ENCODE measurements at places on chromosomes 12 and 14.

GRCh38 chr14:100037353-100037752, 27.9 kb upstream of the EVL start:
- peaks cover 5% of the 10 kb centered on the region for H3K4me1 ChIP-seq
- no peaks in the 10 kb centered on the region for H3K36me3 ChIP-seq
- no peaks in the 10 kb centered on the region for H3K27me3 ChIP-seq
- H3K4me3 ChIP-seq = no peak overlapping the region

DNA sequence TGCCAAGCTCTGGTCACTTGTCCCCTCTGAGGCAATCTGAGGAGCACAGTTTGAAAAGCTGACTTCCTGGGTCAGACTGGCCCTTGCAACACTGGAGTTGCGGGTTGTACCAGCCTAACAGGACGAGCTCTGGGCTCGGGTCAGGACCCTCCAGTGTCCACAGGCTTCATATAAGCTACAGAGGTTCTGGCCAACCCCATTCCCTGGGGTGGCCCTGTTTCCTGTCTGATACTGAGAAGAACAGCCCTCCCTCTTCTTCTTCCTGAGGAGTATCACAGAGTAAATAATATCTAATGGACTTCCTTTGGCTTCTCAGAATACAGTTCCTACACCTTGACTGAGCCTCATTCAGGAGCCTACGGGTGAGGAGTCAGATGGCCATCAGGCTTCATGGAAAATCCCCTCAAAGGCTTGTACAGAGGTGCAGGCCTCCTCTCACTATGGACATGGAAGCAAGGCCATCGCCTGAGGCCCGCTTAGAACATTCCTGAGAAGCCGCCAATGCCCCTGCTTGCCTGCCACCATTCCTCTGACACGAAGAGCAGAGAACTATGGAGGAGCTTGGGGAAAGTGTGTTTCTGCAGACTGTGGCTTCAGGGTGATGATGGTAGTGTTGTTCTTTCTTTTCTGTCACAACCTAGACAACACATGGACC, 28.5 kb upstream of the ANO2 start:
- no peaks in the 10 kb centered on the region for H3K27me3 ChIP-seq
- no peak overlapping the region for H3K4me3 ChIP-seq
- no peaks in the 10 kb centered on the region for H3K36me3 ChIP-seq
- H3K27ac ChIP-seq = no peak overlapping the region
- no peak for DNase-seq

DNA sequence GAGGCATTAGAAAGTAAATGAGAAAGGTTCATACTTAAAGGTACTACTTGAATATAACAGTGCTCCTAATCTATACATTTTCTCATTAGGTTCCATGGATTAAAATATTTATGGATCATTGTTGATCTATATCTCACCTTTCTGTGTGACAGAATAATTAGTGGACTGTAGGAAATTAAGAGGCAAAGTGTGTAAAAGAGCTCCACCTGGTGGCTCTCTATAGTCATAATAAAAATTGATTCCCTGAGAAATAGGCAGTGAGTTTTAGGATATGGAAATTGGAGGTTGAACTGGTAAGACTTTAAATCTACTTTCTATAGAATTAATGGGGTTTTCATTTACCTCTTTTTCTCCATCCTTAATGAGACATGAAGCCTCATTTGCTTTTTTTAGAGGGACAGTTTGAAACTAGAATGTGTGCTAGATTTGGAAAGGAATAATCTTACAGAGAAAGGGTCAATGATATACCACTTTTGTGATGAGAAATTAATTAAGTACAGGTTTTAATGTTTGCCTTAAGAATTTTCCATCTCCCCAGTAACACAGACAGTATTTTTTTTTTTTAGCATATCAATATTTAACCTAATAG, 11.8 kb upstream of the DERA start:
- no peak overlapping the region for H3K27ac ChIP-seq
- H3K36me3 ChIP-seq = peaks cover 62% of the 10 kb centered on the region
- H3K4me3 ChIP-seq = no peak overlapping the region
- H3K4me1 ChIP-seq = no peaks in the 10 kb centered on the region
- H3K27me3 ChIP-seq = no peaks in the 10 kb centered on the region
- no peak for DNase-seq

DNA sequence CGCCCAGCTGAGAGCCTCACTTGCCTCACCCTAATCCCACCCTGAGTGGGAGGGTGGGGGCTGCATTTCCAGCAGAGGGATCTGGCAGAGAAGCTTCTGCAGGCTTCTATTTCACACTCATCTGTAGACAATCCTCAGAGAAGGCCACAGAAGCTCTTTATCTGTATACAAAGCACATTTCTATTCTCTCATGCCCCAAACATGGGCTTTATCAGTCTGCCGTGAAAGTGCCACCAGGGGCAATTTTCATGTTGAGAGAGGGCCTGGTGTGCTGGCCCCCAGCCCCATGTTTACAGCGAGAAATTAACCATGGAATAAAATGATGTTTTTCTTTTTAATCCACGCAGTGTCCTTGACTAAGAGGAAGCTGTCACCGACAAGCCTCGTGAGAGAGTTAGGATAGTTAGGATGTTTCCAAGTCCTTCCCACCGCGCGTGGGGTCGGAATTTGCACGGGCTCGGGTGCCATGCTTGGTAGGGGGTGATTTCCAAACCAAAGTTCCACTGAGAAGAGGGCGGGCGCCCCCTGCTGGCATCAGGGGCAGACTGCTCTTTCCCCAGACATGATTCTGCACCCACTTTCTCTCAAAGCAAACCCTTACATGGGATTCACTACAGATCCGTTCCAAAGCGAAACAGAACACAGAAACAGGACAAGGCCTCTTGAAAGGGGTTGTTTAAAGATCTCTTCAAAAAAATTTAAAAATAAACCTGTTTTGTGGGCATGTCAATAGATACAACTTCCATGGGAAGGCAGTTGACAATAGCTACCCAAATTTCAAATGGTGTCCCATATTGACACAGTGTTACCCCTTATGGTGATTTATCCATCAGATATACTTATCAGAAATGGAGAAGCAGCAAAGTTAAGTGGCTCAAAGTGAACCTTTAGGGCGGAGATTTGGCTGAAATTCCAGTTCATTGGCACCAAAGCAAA, 19.4 kb downstream of the BDKRB1 start:
- H3K36me3 ChIP-seq = no peaks in the 10 kb centered on the region
- H3K4me3 ChIP-seq = no peak overlapping the region
- peak overlapping the region; percentile 51 for H3K27ac ChIP-seq
- peaks cover 13% of the 10 kb centered on the region for H3K4me1 ChIP-seq

GRCh38 chr12:109377139-109377685, 29.5 kb downstream of the MYO1H start:
- no peaks in the 10 kb centered on the region for H3K4me1 ChIP-seq
- no peak overlapping the region for H3K27ac ChIP-seq
- H3K27me3 ChIP-seq = no peaks in the 10 kb centered on the region
- DNase-seq = no peak

DNA sequence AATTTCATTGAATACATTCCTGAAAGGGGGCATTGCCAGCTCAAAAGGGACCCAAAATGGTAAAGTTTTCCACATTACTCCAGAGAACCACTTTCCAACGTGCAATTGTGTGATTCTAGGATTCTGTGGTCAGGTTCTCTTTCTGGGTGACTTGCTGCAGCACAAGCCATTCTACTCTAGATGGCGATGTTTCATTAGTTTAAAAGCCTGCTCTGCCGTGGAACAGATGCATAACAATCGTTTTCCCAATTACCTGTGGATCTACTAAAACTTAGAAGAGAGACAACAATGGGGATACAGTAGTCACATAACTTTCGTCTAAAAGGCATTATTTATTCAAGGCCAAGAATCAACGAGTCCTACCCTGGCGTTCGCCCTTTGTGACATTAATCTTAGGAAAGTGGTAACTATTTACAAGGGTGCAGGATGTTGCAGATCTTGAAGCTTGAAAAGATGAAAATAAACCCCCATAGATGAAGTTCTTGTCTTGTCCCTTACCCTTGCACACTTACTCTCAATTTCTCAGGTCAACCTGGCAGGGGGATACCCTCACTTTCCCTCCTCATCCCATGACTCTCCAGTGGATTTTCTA, 400.9 kb downstream of the SNAPC1 start:
- no peak overlapping the region for H3K4me3 ChIP-seq
- no peaks in the 10 kb centered on the region for H3K36me3 ChIP-seq
- no peaks in the 10 kb centered on the region for H3K4me1 ChIP-seq
- H3K27ac ChIP-seq = no peak overlapping the region

DNA sequence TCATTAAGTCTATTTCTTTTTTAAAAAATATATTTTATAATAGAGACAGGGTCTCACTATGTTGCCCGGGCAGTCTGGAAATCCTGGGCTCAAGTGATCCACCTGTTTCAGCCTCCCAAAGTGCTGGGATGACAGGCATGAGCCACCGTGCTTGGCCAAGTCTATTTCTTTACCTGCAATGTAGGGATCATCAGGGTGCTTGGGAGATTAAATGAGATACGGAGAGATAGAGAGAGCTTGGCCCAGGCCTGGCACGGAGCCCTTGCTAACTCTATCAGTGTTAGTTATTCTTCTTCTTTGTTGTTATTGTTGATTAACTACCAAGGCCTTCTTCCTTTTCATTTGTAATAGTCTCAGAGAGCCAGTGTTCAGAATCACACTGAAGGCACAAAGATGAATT, 3.1 kb downstream of the CABP1 start:
- no peak overlapping the region for H3K4me3 ChIP-seq
- H3K36me3 ChIP-seq = no peaks in the 10 kb centered on the region
- no peaks in the 10 kb centered on the region for H3K27me3 ChIP-seq
- DNase-seq = no peak
- peaks cover 4% of the 10 kb centered on the region for H3K4me1 ChIP-seq
- H3K27ac ChIP-seq = no peak overlapping the region

DNA sequence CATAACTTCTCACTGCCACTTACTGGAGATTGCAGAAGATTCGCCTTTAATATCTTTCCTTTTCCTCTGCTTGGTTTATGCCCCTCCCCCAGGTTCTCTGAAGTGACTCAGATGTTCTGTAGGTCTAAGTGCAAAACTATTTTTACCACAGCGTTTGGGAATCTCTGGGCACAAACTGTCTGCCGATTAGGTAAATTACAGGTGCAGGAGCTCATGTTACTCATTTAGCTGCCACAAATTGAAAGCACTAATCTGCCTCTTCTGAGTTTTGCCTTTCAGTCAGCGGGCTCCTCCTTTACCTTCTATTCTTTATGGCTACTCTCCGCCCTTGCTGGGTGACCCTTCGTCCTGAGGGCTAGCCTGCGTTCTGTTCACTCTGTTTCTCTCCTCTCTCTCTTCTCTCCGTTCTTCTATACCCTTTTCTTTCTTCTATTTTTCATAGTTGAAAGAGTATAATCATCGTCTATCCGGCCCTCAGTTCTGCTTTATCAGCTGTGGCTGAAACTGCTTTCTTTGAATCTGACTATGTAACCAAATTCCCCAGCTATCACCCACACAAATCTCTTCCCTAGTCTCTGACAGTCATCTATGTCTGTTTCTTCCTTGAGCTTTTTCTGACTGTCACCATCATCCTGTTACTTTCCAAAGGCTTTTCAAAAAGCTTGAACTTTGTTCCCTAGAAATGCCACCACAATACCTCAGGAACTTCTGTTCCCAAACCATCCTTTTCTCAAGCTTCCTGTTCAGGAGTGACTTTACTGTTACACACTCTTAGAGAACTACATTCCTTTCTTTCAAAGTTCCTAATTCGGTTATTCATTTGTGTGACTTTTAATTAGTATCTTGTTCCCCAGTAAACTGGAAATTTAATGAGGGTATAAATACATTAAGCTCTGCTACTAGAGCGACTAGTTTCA, 4.3 kb upstream of the MYF6 start:
- DNase-seq = no peak
- H3K27ac ChIP-seq = no peak overlapping the region
- H3K36me3 ChIP-seq = no peaks in the 10 kb centered on the region

- no peaks in the 10 kb centered on the region for H3K36me3 ChIP-seq
- H3K4me3 ChIP-seq = no peak overlapping the region
- H3K27me3 ChIP-seq = no peaks in the 10 kb centered on the region
- H3K4me1 ChIP-seq = peaks cover 4% of the 10 kb centered on the region
Measured at GRCh38 chr12:109829667-109830066, 3.5 kb downstream of the TRPV4 start.

- no peaks in the 10 kb centered on the region for H3K27me3 ChIP-seq
- DNase-seq = no peak
- H3K4me1 ChIP-seq = no peaks in the 10 kb centered on the region
- no peak overlapping the region for H3K27ac ChIP-seq
- no peaks in the 10 kb centered on the region for H3K36me3 ChIP-seq
Measured at GRCh38 chr14:82755476-82755875, 1221.8 kb upstream of the SEL1L start.

DNA sequence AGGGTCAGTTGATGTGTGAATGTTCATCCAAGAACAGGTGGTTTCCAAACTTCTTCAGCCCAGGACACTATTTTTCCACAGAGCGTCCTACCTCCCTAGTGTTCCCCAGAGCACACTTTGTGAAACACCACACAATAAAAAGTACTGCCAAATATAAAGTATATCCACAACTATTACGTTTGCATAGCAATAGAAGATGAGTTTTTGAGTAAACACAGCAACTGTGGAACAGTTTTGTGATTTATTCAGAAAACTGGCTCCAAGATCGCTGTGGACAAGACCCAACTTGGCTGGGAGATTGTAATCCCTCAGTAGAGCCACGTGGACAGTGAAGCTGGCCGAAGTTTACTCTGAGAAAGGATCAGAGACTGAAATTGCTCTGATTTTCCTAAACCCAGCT, 14.5 kb upstream of the MAP1LC3B2 start:
- H3K27me3 ChIP-seq = no peaks in the 10 kb centered on the region
- H3K36me3 ChIP-seq = no peaks in the 10 kb centered on the region
- no peak overlapping the region for H3K27ac ChIP-seq
- DNase-seq = no peak
- H3K4me3 ChIP-seq = no peak overlapping the region
- H3K4me1 ChIP-seq = no peaks in the 10 kb centered on the region

GRCh38 chr12:70052931-70053497, 190.2 kb upstream of the CNOT2 start:
- no peaks in the 10 kb centered on the region for H3K27me3 ChIP-seq
- H3K4me1 ChIP-seq = no peaks in the 10 kb centered on the region

- no peaks in the 10 kb centered on the region for H3K36me3 ChIP-seq
- no peaks in the 10 kb centered on the region for H3K4me1 ChIP-seq
- no peak overlapping the region for H3K4me3 ChIP-seq
- H3K27me3 ChIP-seq = no peaks in the 10 kb centered on the region
- no peak for DNase-seq
- H3K27ac ChIP-seq = no peak overlapping the region
Measured at GRCh38 chr12:116863275-116863767, 17.9 kb downstream of the HRK start.

DNA sequence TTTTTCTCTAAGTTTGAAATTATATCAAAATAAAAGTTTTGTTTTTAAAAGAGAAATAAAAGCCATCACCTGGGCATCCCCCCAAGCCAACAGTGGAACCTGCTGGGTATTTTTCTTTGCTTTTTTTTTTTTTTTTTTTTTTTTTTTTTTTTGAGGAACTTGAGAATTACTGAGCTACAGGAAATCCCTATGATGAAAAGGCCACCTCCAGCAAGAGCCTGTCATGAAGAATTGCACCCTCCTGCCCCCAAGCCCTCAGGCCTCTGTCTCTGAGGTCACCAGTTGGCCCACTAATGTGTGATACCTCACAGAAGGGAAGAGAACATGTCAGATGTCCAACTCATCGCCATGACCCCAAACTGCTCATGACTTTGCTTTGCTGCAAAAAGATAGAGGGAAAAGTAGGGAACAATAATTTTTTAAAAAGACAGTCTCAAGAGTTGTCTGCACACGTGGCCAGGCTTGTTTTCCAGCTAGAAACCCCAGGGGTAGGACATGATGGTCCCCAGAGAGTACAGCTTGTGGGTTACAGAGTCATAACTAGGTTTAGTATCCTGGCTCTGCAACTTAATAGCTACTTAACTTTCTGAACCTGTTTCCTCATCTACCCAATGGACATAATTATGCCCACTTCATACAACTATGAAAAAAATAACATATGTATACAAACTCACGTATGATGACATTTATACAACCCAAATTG, 124.3 kb upstream of the EGLN3 start:
- no peak for DNase-seq
- H3K27ac ChIP-seq = no peak overlapping the region
- no peaks in the 10 kb centered on the region for H3K4me1 ChIP-seq
- H3K27me3 ChIP-seq = no peaks in the 10 kb centered on the region
- no peaks in the 10 kb centered on the region for H3K36me3 ChIP-seq
- H3K4me3 ChIP-seq = no peak overlapping the region
